ENCODE measurements at places on chromosomes 16 and 17. TPM values are rescaled to one million over a fixed set of nuclear protein-coding genes. Genes with fewer than 3 reads are reported as not detected.

IGFALS gene
- not detected for total RNA-seq

RNF43 gene
- total RNA-seq, result 11.4 TPM

RPA1 gene
- total RNA-seq, result 78.5 TPM

HSPB9 gene
- not detected for total RNA-seq

TBX21 gene
- total RNA-seq, result not detected

SNX20 gene
- not detected for total RNA-seq

SEC14L5 gene
- total RNA-seq, result under 0.01 TPM

ACSM2B gene
- total RNA-seq, result not detected

ATP2C2 gene
- 0.67 TPM for total RNA-seq

STH gene
- total RNA-seq, result not detected

AOC3 gene
- total RNA-seq, result 0.31 TPM

RGS11 gene
- 0.49 TPM for total RNA-seq

CIBAR2 gene
- total RNA-seq, result not detected

NPTX1 gene
- total RNA-seq, result 0.17 TPM

All from mammary epithelial cell (primary cell).